Stimulated activated CD4-positive, alpha-beta T cell treated with anti-CD3 and anti-CD28 coated beads, Interleukin-12 subunit alpha, Interleukin-12 subunit beta, amount 100 ng/mL, for 24 hours (primary cell): ENCODE measurements at places on chromosomes 11 and 22.

DNA sequence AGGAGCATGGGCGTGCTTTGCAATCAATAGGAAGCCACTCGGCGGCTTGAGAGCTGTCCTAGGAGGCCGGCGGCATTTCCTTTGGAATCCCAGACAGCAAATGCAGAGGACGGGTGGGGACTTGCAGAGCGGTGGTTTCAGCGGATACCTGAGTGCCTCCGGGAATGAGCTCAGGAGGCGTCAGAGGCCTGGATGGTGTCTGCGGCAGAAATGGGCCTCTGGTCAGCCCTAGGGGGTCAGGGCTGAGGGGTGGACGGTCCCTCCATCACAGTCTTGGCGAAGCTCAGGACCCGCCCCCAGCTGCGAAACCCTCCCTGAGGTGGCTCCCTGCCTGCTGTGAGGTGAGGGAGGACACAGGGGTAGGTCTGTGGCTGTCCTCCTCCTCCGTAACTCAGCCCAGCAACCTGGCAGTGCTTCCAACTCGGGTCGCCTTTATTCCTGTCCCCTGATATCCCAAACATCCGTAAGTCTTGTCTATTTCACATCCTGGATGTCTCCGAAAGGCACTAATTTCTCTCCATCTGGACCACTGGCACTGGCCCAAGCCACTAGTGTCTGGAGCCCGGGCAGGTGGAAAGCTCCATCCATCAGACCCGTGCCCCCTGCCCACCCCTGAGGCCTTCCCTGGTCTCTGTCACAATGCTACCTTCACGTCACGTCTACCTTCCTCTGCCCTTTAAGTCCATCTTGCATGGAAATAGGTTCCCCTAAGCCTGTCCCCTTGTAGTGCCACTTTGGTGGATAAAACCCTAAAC lies 686.6 kb downstream of the BRD1 start:
- DNase-seq = no peak

DNA sequence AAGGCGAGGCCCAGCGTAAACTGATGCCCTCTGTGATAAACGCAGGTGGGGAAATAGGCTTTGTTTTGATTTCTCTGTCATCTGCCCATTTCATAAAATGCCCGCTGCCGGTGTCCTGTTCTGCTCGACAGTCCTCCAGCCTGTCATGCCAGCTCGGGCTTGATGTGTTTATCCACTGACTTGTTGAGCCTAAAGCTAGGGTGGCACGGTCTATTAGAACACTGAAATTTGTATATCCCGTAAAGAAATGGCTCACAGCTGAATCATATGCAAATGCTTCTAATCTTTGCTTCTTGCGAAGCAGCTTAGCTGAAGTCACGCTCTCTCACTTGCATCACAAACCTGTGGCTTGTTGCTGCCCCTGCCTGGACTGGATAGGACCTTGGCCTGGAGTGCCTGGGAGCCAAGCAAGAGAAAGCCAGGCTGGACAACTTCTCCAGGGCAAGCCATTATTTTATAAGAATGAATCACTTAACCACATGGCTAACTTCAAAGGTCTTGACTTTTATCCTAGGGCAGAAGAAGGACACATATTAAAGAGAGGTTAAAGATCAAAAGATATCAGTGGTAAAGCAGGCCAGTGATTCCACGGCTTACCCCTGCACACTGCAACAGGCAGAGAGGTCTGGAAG lies 33.1 kb downstream of the EHF start:
- DNase-seq = no peak

GRCh38 chr11:118656563-118657165 lies 22.8 kb downstream of the TREH start:
- no peak for DNase-seq

GRCh38 chr11:65609229-65609628 lies 4.8 kb downstream of the MAP3K11 start:
- no peak for DNase-seq

GRCh38 chr11:124930799-124931198 lies 5.0 kb downstream of the HEPACAM start:
- DNase-seq = no peak

DNA sequence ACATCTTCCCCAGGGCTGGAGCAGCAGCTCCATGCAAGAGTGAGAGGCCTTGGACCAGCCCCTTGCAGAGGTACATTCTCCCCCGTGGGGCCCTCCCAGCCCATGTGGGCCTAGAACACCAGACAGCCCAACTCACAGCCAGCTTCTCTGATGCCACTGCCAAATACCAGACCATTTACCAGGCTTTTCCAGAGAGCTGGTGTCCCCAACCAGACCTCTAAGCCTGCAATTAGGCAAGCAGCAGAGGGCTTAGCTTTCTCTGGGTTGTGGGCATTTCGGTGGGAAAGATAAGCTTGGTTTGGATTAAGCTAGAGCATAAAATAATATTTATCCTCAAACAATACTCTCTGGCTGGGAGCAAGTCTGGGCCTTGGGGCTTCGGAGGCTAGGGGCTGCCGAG lies 75.6 kb downstream of the TP53I11 start:
- no peak for DNase-seq
